ENCODE measurements at places on chromosomes 7 and 10.

DNA sequence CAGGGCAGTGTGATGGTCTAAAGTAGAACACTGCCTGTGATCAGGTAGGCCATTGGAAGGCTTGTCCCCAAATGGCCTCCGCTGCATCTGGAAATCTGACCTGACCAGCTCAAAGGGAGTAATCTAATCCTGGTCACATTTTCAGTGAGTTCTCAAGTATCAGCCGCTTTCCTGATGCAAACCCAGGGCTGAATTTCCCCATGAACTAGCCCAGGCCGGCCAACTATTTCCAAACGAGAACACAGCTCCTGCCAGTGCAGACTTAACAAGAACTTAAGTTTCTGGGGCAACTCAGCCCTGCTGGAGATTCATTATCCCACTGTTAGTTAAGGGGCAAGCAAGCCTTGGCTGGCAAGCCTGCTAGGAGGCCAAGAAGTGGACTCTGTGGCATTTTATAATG is 59.6 kb upstream of the FAM180A start:
- no peak for DNase-seq

GRCh38 chr10:99524736-99525380 is 7.9 kb upstream of the NKX2-3 start:
- no peak for DNase-seq

DNA sequence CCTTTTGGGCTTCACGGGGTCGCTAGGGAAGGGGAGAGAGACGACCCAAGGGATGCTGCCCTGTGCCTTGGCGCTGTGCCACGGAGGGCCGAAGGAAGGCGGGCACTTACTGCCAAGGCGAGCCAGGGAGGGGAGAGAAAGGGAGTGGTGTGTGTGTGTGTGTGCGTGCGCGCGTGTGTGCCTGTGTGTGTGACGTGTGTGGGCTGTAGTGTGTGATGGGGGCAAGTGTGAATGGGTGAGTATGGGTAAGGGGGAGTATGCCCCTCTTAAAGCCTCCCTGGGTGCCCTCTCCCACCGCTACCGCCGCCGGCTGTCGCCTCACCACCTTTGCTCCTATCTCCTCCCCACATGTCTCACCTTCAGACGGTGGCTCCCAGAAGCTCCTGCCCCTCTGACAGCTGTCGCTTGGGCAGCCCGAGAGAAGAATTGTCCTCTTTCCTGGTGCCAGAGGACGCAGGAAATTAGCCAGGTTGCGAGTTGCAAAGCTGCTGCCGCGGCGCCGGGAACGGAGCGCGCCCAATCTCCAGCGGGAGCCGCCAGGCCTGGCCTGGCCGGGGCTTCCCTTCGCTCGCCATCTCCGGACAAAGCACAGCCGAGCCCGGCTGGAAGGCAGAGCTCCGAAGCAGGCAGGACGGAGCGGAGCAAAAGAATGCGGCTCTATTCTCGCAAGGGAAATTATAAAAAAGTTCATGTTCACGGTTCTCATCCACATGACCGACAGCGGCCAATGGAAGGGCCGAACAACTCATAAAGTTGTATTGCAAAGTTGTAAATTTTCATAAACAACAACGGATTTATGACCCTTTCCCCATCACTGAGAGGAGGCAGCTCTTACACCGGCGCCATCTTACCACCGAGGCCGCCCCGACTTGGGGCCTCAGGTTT is at the start of gene HOXA3:
Gene HOXA3, minus strand, starts transcription at position 653 of the 885 bp plus-strand sequence. CDS start 41,943 bp downstream, outside the sequence.
- DNase-seq, result no peak

DNA sequence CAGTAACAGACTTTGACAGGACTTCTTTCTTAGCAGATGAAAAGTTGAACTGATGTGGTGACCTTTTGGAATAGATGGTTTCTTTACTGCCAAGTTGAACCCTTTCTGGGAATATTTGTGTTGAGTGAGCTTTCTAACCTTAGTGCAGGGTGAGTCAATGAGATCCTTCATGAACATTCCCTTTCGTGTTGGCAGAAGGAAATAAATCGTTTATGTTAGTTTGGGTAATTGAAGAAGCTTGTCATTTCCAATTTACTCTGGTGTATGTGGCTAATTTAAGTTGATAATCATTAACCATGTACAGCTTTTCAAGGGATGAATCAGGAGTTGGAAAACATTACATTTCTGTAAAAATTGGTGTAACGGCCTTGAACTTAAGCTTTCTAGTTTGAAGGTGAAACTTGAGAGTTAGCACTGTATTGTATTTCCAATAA is 43.4 kb downstream of the PTTG1IP2 start:
- no peak for DNase-seq

DNA sequence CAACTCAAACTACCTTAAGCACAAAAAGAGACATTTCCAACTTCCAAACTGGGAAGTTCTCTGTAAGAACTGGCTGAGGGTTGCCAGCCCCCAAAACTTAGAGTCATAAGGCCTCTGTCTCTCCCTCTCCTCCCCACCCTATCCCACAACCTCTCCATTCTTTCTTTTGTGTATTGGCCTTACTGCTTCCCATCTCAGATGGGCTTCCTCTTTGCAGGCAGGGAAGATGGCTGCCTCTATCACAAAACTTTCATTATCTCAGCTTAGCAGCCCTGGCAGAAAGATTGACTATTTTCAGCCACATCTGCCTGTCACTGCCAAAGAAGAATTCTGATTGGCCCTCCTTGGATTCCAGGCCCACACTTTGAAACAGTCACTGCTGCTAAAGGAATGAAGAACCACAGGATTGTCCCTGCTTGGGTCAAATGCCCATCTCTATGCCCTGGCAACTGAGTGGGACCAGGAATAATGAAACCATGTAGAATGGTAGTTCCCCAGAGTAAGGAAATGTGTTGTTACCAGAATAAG is 58.0 kb upstream of the PRKAR2B start:
- DNase-seq, result no peak

DNA sequence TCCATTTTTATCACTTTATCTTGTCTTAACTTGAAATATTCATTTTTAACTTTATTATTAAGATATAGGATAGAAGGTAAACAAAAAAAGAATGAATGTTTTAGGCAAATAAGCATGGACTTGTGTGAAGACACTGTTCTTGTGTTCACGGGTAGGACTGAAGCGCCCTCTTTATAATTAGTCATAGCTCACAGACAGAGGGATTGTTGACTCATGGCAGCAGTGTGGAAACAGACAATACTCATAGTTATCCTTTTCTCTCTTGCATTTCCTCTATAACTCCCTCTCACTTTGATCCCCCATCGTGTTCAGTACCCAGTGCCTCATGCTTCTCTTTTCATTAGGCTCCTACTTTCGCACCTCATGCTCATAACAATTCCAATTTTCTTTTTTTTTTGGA is 731.8 kb downstream of the PHTF2 start:
- no peak for DNase-seq

DNA sequence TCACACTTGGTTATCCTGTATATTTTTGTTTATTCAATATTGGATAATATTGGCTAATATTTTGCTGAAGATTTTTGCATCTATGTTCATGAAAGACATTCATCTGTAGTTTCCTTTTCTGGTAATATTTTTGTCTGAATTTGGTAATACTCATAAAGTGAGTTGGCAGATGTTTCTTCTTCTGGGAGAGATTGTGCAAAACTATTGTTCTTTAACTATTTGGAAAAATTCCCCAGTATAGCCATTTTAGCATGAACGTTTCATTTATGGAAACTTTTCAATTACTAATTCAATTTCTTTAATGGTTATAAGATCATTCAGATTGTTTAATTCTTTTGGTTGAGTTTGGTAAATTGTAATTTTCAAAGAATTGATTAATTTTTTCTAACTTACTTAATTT is 560.8 kb upstream of the FZD8 start:
- DNase-seq, result no peak

GRCh38 chr7:97390915-97391593 is 273.6 kb downstream of the SDHAF3 start:
- no peak for DNase-seq

GRCh38 chr10:52668024-52668423 is 104.6 kb downstream of the MBL2 start:
- no peak for DNase-seq

- DNase-seq, result no peak
Measured at GRCh38 chr7:17493446-17493845, 195.0 kb downstream of the AHR start.

- DNase-seq, result no peak
Measured at GRCh38 chr10:104663563-104663962, 22.5 kb downstream of the SORCS3 start.

- DNase-seq, result peak; percentile 67
Measured at GRCh38 chr7:148084138-148084537, 506.4 kb upstream of the C7orf33 start.

- no peak for DNase-seq
Measured at GRCh38 chr10:23613900-23614299, 175.0 kb downstream of the OTUD1 start.

- no peak for DNase-seq
Measured at GRCh38 chr10:113563306-113564088, 10.6 kb downstream of the HABP2 start.

- no peak for DNase-seq
Measured at GRCh38 chr10:32237644-32238345, 109.2 kb downstream of the EPC1 start.

DNA sequence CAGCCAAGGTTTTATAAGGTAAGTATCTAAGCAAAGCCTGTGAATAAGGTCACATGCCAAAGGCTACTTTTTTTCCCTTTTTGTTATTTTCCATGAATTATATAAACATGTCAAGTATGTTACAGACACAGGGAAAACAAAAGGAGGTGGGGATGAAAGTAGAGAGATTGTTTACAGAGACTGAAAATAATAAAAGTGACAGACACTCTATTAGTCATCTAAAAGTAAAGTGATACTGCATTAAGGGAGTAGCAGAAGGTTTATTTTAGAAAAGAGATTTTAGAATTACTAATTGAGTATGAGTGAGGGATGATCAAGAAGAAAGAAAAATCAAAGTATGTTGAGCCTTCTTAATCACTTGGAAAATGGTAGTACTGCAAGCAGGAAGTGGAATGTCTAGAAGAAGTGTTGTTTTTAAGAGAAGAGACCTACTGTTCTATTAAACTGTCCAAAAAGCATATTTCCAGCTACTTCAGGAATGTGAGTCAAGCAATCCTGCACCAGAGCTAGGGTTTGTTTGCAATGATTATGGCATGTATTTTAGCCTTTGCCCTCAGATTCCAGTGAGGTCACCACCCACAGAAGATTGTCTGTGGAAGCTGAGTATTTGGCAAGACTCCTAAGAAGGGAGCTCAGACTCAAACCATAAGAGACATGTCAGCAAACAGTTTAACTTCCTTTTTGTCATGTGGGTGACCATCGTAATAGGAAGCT is 177.9 kb upstream of the PLXDC2 start:
- DNase-seq, result no peak

GRCh38 chr7:155222573-155222972 is 75.1 kb upstream of the INSIG1 start:
- no peak for DNase-seq

GRCh38 chr7:7913504-7913903 is 55.1 kb upstream of the GLCCI1 start:
- DNase-seq, result no peak

DNA sequence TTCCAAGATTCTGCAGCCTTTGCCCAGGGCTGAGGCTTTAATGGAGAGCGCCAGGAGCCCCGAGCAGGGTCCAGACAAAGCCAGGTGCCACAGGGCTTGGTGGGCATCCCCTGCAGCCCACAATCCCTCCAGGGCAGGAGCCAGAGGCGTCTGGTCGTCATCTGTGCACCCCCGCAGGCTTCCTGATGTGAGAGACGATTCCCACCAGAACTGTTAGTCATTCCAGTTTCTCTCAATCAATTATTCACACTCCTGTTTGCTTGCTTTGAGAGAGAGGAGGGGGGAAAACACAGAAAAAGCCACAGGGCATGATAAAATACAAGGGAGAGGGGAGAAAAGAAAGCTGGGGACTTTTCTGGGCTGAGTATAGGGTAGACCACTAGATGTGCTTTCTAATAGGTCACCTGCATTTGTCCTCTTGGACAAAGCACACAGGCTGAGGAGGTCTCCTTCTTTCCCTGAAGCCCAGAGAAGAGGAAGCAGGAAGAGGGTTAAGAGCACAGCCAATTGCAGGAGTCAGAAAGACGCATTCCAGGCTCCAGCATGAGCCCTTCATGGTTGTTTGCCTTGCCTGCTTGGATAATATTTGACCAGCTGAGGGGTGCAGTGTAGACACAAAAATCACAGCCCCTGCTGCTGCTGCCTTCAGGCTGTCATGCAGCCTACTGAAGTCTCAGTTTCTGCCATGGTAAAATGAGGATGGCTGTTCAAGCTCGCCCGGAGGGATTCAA is 194.4 kb downstream of the PLXNA4 start:
- no peak for DNase-seq

GRCh38 chr10:124231168-124232155 is 138.1 kb upstream of the CHST15 start:
- no peak for DNase-seq

DNA sequence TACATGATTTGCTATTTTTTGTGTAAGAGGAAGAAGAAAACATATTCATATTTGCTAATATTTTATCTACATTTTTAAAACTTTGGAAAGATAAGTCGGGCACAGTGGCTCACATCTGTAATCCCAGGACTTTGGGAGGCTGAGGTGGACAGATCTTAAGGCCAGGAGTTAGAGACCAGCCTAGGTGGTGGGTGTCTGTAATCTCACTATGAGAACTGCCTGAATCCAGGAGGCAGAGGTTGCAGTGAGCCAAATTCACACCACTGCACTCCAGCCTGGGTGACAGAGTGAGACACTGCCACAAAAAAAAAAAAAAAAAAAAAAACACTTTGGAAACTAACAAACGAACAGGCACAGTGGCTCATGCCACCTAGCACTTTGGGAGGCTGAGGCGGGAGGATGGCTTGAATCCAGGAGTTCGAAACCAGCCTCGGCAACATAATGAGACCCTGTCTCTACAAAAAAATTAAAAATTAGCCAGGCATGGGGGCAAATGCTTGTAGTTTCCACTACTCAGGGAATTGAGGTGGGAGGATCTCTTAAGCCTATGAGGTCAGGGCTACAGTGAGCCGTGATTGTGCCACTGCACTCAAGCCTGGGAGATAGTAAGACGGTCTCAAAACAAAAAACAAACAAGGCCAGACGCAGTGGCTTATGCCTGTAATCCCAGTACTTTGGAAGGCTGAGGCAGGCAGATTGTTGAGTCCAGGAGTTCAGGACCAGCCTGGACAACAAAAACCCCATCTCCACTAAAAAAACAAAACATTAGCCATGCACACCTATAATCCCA is 25.6 kb downstream of the HERC4 start:
- no peak for DNase-seq
